ENCODE measurements at places on chromosomes 3 and 15.

DNA sequence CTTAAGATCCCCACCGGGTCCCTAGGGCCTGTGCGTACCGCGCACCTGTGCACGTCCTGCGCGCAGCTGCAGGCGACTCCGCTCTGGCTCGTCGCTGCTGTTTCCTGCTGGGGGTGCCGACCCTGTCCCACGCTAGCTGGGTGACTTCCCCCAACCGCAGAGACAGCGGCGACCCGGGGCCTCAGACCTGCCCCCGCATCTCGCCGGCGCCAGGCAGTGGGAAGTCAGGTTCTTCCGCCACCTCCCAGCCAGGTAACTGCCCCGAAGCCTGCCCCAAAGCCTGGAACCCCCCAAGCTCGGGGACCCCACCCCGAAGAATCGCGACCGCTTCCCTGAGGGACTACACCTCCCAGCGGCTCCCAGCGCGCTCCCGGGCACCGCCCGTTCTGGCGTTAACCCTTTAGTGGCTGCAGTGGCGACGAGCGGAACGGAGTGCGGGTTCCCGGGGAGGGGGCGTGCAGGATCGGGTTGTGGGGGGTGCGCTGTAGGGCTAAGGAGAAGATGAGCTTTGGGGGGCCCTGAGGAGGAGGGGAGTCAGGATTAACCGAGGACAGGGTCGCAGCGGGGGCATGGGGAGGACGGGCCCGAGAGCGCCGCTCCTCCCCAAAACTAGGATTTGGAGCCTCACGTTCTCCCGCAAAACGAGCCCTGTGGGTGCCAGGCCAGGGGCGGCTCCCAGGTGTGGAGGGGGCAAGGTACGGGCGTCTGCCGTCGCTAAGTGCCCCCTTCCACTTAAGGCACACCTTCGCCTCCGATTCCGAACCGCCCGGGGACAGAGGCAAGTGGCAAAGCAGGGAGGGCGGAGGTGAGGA is 589 bp downstream of the NEIL1 start:
- DNase-seq = peak; percentile 11

GRCh38 chr3:140368223-140368811 is 309.5 kb upstream of the TRIM42 start:
- no peak for DNase-seq

DNA sequence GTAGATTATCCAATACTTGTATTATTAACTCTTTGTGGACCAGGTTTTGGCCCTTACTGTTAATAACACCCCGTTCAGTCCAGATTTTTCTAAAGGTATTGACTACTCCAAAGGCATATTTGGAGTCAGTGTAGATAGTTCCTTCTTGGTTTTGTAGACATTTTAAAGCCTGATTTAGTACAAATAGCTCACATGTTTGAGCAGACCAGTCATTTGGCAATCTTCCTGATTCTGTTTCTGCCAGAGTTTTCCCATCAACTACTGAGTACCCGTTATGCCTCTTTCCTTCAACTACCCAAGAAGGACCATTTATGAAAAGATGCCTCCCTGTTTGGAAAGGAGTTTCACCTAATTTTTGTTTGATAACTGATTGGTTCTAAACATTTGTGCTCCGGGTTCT is 82.0 kb downstream of the CHCHD4 start:
- no peak for DNase-seq

GRCh38 chr3:174376346-174376745 is 482.8 kb upstream of the NAALADL2 start:
- DNase-seq = no peak

- no peak for DNase-seq
These were observed 65.7 kb upstream of the RGMA start for GRCh38 chr15:93154666-93155065.

DNA sequence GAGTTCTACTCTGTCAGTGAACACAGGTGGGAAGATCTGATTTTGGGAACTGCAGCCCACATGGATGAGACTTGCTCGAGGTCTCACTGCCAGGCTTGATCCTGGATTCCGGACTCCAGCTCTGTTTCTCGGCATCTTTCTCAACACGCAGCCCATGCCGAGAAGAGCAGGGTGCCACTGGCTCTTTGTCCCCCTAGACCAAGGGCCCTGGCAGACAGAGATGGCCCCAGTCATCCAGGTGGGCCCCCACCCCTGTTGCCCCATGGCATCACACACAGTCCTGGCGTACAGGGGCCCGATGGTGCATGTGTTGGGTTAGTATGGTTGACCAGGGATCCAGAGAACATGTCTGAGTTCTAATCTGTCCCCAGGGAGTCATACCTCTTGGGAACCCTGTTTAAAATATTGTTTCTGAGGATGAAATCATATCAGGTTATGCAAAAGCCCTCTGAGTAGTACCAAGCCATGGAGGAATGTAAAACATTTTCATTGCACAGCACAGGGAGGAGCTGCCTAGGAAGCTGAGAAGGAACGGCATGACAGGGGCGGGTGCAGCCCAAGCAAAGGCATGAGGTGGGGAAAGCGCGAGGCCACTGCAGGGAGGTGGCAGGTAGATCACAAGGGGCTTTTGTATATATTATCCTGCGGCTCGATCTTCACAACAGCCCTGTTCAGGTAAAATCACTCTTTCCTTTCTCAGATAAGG is 320.6 kb downstream of the UACA start:
- no peak for DNase-seq

DNA sequence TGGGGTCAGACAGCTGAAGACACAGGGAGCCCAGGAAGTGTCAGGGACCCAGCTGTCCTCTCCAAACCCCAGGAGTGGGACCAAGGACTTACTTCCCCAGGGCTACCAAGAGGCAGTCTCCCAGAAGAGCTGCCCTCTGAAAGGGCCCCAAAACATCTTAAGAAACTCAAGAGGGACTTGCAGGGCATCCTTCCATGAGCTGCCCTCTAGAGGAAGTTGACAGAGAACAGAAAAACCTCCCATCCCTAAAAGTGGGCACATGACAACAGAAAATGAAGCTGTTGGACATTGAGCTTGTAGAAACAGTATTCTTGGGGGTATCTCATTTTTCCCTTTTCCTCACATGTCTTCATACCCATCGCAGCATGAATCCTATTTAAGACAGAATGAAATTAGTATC is 58.9 kb downstream of the MECOM start:
- no peak for DNase-seq

GRCh38 chr3:87333393-87333892 is 57.1 kb upstream of the POU1F1 start:
- no peak for DNase-seq

DNA sequence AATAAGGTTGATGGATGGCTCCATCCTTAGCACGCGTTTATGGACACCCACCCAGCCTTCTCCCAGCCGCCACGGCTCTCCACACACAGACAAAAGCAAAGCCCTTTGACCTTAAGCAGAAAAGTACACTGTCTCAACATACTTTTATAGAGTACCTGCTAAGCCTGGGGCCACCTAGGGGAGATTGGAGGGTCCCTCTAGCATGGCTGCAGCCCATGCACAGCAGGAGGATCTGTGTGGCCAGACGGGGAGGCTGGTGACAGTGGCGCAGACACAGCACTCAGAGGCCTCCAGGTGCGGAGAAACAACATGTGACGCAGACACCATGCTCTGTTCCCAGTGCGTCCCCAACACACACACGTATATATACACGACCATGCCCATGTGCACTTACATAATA is 174.9 kb downstream of the XXYLT1 start:
- no peak for DNase-seq

GRCh38 chr3:184832044-184832443 is 20.1 kb downstream of the VPS8 start:
- no peak for DNase-seq

GRCh38 chr15:39238443-39238842 is 342.4 kb upstream of the THBS1 start:
- no peak for DNase-seq

DNA sequence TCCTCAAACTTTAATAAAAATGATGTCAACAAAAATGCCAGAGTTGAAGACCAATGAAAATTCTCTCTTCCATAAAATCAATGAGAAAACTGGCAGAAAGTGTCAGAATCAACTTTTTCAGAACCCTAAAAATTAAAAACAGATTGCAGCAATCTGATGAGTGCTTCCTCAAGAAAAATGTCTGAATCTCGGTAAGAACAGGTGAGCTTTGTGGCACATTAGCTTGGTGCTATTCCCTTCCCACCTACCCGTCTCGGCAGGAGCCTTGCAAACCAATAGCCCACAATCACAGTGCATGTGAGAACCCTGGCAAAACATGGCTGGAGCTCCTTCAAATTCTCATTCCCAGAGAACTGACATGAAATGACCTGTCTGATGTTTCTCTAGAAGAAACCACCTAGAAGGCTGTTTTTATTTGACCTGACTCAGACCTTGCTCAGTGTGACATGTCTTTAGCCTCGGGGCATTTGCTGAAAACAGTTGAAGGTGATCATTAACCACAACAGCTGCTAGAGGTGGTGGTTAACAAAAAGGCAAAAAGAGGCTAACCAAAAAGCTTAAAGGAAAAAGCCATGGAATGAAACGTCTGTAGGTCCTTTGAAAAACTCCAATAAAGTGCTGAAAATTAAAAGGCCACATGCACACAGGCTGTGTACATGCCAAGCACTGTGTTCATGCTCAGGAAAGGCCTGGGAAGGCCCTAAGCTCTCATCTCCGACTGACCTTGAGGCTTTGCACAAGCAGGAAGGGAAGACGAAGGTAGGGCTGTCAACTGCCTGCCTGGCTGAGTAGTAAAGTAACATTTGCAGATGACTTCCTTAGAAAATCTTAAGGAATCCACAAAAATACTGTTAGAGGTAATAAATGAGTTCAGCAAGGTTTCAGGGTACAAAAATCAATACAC is 253.0 kb upstream of the NSMCE3 start:
- DNase-seq = no peak

- DNase-seq = no peak
These were observed 22.5 kb upstream of the BFSP2 start for GRCh38 chr3:133377396-133377795.

DNA sequence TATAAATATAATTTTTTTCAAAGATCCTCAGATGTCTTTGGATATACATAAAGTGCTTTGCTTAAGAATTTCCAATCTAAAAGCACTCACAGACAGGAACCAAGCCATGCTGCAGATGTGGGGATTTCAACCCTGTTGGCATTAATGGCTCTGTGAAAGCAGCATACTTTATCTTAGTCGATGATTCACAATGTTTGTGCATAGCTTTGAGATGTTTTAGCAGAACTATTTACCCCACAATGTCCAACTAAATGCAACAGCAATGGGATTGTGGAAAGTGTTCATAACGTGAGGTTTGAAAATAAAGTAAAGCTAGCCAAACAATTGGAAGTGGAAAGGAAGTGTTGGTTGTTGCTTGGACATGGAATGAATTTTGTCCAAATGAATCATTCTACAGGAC is 371.4 kb downstream of the SOX2 start:
- DNase-seq = no peak

DNA sequence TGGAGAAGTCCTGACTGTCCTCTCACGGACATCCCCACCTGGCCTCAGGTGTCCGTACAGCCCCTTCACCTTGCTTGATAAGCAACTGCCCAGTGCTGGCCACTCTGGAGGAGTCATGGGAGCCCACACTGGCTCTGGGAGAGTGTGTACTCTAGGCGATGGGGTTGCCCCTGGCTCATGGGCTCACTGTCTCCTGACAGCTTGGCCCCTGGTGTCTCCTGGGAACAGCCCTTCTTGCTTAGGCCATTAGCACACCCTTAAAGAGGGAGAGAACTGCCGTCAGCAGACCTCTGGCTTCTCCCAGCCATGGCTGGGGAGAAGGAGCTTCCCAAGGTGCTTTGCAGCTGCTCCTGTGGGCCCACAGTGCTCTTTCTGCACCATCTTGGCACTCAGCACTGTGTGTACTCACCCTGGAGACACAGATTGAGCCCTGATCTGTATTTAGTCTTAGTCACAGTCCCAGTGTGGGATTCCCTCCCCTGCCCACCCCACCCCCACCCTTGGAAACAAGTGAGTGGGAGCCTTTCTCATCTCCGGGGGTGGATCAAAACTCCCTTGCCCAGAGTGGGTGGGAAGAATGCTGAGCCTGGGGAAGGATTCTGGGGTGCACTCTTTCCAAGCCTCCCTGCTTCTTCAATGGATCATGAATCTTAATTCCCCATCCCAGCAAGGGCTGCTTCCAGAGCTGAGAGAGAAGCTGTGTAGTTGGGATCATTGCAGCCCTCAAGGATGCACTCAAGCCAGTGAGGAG is 83.5 kb upstream of the ADPGK start:
- DNase-seq = no peak

DNA sequence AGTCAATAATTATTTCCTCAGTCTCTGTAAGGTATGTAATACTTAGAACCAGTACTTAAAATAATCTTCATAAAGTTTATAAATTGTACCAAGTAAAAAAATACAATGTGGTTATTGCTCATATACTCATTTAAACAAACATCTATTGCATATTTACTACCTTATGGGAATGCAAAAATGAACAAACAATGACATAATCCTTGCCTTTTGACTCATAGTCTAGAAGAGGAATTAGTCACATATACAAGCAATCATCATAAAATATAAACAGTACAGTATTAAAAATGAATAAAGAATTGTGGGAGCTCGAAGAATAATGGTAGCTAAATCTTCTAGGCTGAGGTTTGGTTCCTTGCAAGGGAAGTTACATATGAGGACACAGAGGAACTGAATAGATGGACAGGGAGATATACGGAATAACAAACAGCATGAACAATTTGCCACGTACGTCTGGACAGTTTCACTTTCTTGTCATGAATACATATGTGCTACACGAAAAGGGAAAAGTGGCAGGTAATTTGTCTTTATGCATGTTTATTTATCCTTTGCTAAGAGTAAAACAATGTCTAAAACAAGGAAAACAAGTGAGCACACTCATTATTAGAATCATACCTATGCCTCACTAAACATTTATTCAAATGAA is 17.2 kb downstream of the IMPG2 start:
- DNase-seq = no peak

DNA sequence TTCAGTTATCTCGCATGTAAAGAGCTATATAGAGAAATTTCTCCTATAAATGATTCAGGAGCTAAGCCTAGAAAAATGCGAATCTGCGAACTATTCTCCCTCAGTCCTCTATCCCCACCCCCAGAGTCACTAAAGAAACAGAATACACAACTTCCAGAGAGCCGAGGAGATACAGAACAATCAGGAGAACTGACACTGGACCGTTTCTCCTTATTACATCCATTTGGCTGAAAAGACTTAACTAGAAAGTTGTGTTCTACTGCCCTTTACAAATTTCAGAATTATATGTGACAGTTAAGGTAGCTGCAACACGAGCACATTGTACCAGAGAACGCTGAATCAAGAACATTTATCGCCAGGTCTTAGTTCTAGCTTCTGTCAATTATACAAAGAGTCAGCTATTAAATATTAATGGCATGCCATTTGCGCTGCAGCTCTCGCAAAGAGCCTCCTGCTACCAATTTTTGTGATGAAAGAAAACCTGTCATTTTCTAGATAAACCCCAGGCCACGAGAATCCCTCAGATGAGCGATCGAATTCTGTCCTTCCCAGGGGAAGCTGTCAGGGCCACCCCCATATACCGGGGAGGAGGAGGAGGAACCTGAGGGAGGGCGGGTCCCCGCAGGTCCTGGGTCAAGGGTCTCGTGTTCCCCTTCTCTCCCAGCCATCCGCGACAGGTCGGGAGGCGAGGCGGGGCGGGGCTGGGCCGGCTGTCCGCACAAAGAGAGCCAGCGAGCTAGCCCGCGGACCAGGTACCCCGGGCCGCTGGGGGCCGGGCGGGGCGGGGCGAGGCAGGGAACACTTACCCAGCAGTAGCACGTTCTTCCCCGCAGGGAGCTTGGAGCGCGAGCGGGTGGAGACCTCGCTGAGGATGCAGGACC is 878 bp downstream of the DYNC1LI1 start:
- DNase-seq = peak; percentile 43

GRCh38 chr3:153357436-153357835 is 195.4 kb downstream of the RAP2B start:
- DNase-seq = no peak

Data from NCI-H345 (cell line).